Suppressor macrophage (primary cell): ENCODE measurements at places on chromosomes 7 and 10.
A peak's percentile ranks its signal among the peaks of the same experiment; 100 is the strongest.

GRCh38 chr10:49285232-49285631 is 13.7 kb upstream of the C10orf71 start:
- DNase-seq: peak; percentile 86

- no peak for DNase-seq
These were observed 210.7 kb downstream of the MAD1L1 start for GRCh38 chr7:2022021-2022409.

GRCh38 chr7:80699045-80699638 is 60.7 kb downstream of the CD36 start:
- DNase-seq: peak; percentile 57

DNA sequence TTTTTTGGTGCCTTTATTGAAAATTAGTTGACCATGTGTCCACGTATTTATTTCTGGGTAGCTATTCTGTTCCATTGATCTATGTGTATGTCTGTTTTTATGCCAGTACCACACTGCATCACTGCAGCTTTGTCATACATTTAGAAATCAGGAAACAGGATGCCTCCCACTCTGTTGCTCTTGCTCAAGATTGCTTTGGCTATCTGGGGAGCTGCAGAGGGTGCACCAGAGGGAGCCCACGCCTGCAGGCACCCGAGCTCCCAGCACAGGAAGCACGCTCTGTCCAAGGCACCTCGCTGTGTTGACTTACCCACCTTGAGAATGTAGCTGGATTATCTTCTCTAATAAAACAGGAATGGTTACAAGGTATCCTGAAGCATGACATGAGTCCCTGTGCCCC is 301.7 kb downstream of the TCERG1L start:
- DNase-seq: peak; percentile 47

GRCh38 chr10:33381451-33382215 is 47.2 kb upstream of the NRP1 start:
- DNase-seq: no peak

DNA sequence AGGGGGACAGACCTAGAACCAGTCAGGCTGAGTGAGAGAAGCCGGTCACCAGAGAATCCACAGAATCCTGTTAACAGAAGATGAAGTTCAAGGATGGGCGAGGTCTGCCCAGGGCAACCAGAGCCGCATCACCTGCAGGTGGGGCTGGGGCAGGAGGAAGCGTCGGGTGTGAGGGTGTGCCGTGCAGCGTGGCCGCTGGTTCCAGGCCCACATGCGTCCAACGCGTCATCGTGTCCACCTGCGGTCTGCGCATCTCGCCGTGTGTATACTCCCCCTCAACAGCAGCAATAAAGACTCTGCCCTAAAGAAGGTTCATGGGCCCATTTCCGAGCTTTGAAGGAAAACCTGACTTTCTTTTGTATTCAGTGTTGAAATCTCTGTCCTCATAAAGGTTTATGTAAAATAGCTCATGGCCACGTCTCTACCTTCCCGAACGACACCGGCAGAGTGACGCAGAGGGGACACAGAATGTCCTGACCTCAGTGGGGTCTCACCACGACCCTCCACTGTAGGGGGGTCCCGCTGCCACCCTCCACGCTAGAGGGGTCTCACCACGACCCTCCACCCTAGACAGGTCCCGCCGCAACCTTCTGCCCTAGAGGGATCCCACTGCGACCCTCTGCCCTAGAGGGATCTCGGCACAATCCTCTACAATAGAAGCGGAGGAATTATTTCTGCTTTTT is 446.9 kb downstream of the PTPRN2 start:
- no peak for DNase-seq

DNA sequence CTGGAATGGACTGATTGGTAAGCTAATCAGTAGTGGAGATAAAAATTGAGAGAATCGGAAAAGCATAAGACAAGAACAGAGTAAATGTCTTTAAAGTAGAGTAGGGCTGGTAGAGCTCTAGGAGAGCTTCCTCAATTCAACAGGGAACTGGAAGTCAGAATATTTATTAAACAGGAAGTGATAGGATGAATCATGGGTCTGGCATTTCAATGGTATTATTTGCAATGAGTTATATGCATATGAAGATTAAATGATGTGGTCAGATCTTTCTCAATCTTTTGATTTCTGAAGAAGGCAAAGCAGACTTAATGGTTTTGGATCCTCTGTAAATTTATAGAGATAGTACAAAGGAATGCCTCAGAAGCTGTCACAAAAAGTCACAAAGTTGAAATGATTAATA is 349.0 kb downstream of the HPSE2 start:
- DNase-seq: peak; percentile 80

DNA sequence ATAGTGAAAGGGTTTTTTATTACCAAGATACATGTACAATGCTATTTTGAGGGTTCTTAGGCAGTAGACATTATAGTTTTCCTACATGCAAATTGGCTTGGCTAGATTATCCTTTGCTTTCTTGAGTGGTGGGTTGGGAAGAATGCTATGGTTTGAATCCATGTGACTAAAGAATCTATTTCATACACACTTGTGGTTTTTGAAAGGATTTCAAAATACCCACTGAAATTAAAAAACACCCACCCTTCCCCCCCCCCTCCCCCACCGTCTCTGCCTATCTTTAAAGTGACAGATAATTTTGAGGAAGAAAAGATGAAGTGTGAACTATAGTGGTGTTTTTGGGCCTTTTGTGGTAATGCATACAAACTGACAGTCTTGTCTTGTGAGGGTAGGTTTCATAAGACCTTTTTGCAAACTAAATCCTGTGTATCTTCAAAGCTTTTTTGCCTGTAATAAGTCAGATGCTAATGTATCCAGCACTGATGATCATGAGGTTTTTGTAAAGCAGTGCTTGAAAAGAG is 90.9 kb downstream of the TPST1 start:
- peak; percentile 82 for DNase-seq

DNA sequence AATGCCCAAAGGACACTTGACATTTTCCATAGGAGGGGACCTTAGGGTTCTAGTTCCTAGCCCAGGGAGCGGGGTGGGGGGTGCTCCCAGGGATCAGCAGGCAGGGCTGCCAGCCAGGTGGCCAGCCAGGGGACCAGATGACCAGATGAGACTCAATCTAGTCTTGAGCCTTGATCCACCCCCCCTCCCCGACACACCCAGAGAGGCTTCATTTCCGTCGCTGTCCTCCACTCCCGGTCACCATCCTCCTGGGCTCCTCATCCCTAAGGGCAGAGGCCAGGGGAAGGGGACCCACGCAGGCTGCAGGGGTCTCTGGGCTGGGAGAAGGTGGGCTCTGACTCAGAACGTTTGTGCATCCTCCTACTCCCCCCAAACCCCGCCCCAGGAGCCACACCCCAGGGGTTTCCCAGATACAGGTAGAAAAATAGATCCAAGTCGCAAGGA is 1.0 kb downstream of the STX1A start:
- no peak for DNase-seq

GRCh38 chr7:2203766-2204300 is 28.9 kb downstream of the MAD1L1 start:
- peak; percentile 26 for DNase-seq

DNA sequence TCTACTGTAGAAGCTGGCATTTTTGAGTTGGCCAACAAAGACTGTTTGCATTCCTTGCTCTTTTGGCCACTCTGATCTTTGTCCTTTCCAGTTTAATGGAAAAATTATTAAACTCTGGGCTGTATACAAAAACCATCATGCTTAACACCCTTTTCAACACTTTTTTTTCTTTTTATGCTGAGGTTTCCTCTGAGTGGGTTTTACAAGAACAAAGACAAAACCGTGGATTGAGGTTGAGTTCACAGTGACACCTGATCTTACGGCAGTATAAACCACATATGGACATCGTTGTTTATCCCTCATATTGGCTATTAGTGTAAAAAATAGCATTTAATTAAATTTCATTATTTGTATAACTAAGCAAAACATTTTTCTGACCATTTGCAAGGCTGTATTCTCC is 21.8 kb downstream of the MGAM start:
- DNase-seq: no peak

GRCh38 chr7:36128448-36129047 is 24.5 kb upstream of the EEPD1 start:
- peak; percentile 32 for DNase-seq
